ENCODE measurements at places on chromosomes 12 and 14.

DNA sequence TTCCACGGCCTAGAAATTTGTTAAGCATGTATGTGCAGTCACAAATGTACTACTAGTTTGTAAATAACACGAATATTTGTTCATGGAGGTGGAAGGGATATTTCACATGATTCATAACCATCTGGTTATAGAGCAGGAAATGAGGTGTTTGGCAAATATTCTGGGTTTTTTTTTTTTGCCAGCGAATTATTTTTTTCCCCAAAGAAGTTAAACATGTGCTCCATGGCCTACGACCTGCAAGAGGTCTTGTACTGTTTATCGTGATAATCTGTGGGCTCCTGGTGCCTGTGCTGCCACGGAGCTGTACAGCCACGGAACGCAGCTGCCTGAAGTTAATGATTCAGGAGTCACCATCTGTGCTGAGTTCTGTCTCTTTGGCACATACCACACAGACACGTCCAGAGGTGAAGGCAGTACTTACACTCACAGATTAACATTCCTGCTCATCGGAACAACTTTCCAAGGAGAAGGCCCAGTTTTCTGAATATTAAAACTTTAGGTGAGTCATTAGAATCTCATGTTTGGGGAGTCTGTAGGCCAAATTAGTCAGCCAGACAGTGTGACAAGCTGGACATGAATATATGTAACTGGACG is 156.3 kb downstream of the TMX1 start:
- no peak for DNase-seq

DNA sequence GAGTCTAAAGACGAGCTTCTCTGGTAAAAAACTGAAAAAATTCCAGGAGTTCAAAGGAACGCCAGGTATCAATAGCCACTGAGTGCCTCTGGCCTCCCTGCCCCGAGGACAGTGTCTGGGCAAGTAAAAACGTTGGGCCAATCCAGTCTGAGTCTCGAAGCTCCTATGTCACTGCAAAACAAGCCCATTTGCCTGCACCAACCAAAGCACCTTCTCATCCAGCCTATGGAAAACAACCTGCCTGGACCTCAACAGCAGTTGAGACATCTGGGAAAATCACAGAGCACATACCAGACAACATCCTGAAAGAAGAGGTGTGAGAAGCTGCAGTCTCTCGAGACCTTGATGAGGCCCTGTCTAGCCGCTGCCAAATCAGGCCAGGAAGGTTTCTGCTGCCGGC is 56.6 kb downstream of the RNF34 start:
- no peak for DNase-seq

GRCh38 chr12:89760783-89761182 is 52.1 kb upstream of the ATP2B1 start:
- no peak for DNase-seq

GRCh38 chr12:43407816-43408645 is 144.0 kb downstream of the ADAMTS20 start:
- no peak for DNase-seq

DNA sequence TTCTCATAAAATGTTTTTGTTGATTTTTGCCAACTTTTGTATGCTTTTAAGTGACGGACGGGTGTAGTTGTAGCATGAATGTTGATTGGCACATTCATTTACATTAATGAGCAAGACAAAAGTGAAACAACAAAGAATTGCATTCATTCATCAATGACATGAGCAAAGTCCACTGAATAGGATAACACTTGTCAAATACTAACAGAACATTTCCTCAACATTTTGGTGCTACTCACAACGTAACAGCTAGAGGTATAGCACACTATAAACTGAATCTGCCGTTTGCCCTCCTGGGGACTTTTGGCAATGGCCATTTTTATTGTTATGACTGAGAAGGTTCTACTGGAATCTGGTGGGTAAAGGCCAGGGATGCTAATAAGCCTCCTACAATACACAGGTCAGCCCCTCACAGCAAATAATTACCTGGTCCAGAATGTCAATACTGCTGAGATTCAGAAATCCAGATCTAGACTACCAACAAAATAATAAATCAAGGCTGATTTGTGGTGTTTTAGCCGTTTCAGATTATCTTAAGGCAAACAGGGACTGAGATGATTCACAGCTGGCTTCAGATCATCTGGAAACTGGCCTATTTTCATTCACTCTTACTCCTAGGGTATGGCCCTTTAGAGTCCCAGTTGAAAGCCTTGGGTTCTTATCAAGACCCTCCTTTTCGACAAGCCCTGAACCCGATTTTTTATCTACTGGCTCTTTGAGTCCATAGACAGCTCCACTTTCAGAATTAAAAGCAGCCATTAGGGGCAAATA is 22.5 kb upstream of the CDKN3 start:
- DNase-seq: no peak

DNA sequence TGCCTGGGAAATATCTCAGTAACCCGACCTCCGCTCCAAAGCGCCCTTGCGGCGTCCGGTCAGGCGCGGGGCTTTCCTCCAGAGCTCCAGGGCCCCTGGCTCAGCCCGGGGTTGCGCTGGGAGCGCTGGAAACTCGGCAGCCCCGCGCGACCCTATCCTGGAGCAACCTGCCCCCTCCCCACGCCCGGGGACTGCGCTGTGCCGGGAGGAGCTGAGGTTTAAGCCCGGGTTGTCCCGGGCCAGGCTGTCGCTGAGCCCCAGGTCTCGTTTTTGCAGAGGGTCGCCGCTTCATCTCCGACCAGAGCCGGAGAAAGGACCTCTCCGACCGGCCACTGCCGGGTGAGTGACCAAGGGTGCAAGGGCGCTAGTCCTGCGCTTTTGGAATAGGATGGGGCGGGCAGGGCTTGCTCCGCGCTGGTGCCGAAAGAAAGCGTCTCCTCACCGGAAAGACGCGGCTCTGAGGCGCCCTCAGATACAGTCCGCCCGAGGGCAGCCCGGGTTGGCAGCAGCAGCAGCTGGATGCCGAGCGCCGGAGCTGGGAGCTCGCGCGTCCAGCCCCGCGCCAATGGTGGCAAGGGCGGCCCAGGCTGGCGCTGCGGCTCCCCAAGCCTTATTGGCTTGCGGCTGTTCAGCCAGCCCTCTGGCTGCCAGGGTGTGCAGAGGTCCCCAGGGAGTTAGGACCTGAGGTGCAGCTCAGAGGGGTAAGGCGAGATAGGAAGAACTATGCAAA is 1.5 kb downstream of the SPX start:
- peak; percentile 36 for DNase-seq

- peak; percentile 65 for DNase-seq
These were observed 621 bp upstream of the ANAPC7 start for GRCh38 chr12:110403976-110404682.

GRCh38 chr12:34209259-34209835 is 187.1 kb downstream of the ALG10 start:
- DNase-seq: no peak

DNA sequence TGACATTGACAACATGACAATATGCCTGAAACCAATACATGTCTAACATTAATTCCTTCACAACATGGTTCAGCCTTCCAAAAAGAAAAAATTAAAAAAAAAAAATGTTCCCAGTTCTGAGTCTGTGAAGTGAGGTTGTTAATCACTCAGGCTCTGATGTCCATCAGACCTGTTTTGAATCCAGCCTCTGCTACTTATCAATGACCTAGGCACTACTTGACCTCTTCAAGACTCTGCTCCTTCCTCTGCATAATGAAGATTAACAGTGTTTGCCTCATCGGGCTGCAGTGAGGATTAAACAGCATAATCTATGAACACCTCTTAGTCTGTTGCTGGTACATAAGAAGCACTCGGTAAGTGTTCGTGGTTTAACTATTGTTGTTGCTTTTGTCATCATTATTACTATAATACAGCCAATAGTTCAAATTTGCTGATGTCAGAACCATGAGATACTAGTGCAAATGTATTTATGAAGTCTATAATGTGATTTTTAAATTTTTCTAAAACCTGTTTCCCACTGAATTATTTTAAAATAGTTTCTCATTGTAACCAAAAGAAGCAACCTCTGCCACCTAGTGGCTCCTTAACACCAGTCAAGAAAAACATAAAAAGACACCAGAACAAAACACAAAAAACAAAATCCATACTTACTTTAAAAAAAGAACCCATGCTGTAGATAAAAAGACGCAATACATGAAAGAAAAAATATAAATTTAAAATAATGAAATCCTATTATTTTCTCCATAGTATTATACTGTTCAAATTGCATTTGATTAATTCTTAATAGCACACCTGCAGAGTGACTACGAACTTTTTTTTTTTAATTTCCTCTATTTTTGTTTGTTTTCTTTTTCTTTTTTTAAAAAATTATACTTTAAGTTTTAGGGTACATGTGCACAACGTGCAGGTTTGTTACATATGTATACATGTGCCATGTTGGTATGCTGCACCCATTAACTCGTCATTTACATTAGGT is 20.3 kb upstream of the TMX1 start:
- no peak for DNase-seq

DNA sequence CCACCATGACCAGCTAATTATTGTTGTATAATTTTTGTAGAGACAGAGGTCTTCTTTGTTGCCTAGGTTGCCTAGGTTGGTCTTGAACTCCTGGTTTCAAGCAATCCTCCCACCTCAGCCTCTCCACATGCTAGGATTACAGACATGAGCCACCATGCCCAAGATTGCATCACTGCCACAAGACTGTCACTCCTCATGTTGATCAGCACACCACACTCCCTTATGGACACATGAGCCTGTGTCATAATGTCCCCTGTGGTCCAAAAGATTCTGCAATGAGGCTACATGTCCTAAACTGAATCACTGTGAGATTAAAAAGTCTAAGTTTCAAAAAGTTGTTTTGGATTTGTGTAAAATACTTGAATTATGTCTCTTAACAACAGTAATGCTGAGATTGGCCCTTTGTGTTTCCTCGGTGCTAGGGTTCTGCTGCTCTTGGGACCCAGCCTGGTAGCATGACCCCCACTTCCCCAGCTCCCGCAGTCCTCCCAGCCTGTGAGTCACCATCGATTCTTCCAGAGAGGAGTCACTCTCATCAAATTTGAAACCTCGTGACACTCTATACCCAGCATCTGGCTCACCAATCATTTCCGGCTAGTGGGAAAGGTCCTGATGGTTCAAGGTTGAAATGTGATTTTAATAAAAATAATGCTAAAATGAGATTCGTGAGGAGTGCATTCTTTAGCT is 890.9 kb downstream of the VRK1 start:
- no peak for DNase-seq

GRCh38 chr12:68428211-68428610 is 96.0 kb upstream of the MDM1 start:
- no peak for DNase-seq

GRCh38 chr12:58206876-58207275 is 265.5 kb downstream of the ATP23 start:
- DNase-seq: no peak

- no peak for DNase-seq
These were observed 710.5 kb downstream of the NOVA1 start for GRCh38 chr14:25887251-25887878.

DNA sequence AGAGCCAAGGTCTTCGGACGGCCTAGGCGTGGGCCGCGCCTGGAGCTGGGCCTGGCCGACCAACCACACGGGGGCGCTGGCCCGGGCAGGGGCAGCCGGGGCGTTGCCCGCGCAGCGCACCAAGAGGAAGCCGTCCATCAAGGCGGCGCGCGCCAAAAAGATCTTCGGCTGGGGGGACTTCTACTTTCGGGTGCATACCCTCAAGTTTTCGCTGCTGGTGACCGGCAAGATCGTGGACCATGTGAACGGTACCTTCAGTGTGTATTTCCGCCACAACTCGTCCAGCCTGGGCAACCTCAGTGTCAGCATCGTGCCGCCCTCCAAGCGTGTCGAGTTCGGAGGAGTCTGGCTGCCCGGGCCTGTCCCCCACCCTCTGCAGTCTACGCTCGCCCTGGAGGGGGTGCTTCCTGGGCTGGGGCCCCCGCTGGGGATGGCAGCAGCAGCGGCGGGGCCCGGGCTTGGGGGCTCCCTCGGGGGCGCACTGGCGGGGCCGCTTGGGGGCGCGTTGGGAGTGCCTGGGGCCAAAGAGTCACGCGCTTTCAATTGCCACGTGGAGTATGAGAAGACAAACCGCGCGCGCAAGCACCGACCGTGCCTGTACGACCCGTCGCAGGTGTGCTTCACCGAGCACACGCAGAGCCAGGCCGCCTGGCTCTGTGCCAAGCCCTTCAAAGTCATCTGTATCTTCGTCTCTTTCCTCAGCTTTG is 4.4 kb upstream of the SHMT2 start:
- DNase-seq: peak; percentile 62

GRCh38 chr14:68094158-68094557 is 274.6 kb downstream of the RAD51B start:
- DNase-seq: no peak

DNA sequence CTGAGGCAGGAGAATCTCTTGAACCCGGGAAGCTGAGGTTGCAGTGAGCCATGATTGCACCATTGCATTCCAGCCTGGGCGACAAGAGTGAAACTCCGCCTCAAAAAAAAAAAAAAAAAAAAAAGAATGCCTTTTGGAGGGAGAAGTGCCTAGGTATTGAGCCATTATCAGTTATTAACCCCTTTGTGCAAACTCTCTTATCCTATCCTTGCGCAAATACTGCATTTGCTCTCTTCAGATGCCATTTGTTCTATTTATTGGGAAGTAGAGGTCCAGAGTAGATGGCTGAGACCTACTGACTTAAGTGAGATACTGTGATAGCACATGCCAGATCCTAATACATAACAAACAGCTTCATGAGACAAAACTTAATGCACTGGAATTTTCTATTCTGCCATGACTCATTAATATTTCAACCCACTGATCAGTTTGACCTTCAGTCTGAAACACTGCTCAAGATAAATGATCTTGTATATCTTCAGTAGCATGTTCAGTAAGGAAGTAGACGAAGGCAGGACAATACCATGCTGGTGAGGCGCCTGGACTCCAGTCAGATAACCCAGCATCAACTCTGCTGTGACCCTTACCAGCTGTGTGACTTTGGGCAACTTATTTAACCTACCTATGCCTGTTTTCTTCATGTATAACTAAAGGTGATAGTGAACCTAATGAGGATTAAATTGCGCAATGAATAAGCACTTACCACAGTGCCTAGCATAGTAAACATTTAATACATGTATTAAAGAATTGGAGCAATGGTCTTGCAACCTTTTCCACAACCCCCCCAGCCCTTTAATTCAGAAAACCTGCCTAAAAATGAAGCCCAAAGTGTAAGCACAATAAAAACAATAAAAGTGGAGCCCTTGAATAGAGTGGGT is 5.7 kb upstream of the DNAAF2 start:
- DNase-seq: no peak

DNA sequence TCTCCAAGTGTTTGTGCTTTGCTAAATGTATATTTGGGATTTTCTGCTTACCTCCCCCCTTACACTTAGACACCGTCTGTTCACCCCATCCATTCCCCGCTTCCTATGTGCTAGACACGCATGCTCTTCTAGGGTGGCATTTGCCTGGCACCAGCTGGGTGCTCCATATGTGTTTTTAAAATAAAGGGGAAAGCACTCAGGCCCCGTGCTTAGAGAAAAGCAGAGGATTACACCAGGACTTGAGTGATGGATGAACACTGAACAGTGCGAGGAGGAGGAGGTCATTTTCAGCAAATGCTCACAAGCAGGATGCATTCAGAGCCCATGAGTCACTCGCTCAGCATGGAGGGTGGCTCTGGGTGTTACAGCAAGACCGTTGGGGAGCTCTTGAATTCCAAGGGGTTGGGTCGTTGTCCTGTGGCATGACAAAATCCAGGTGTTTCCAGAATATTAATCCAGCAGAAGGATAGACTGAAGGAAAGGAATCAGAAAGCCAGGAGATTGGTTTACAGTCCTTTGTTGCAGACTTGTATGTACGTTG is 2.9 kb upstream of the BDKRB1 start:
- DNase-seq: no peak

- DNase-seq: no peak
These were observed 35.5 kb downstream of the TSPAN11 start for GRCh38 chr12:30962047-30962446.

All from activated naive CD4-positive, alpha-beta T cell (primary cell).